ENCODE measurements at places on chromosomes 4 and X.

GRCh38 chr4:81509822-81510221 is 38.1 kb upstream of the RASGEF1B start:
- no peak for DNase-seq

- no peak for DNase-seq
These were observed 107.3 kb downstream of the PDE5A start for GRCh38 chr4:119521268-119521667.

- DNase-seq: no peak
These were observed 22.0 kb downstream of the NDNF start for GRCh38 chr4:121050300-121050699.

GRCh38 chr4:26938516-26938915 is 77.9 kb downstream of the STIM2 start:
- no peak for DNase-seq

- DNase-seq: no peak
These were observed 24.1 kb downstream of the SEC31A start for GRCh38 chr4:82866706-82867385.

- no peak for DNase-seq
These were observed 175.3 kb downstream of the MAML3 start for GRCh38 chr4:139978692-139979091.

- DNase-seq: no peak
These were observed 147.3 kb downstream of the HS6ST2 start for GRCh38 chrX:132810964-132811712.
